ENCODE measurements at places on chromosomes 12 and 14.
A peak's percentile ranks its signal among the peaks of the same experiment; 100 is the strongest.

DNA sequence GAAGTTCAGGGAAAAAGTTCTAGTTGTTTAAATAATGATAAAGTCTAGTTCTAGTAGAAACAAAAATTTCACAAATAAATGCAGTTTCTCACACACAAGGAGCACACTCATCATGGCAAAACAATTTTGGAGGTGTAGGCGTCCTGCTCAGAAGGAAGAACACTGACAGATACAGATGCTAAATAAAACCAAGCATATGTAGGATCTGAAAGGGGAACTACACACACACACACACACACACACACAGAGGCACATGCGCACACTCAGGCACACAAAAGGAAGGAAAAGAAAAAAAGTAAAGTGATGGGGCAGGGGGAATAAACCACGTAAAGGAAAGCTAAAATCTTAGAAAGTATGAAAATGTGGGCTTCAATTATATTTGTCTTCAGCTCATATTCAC, 117.7 kb downstream of the SOX5 start:
- DNase-seq: no peak

DNA sequence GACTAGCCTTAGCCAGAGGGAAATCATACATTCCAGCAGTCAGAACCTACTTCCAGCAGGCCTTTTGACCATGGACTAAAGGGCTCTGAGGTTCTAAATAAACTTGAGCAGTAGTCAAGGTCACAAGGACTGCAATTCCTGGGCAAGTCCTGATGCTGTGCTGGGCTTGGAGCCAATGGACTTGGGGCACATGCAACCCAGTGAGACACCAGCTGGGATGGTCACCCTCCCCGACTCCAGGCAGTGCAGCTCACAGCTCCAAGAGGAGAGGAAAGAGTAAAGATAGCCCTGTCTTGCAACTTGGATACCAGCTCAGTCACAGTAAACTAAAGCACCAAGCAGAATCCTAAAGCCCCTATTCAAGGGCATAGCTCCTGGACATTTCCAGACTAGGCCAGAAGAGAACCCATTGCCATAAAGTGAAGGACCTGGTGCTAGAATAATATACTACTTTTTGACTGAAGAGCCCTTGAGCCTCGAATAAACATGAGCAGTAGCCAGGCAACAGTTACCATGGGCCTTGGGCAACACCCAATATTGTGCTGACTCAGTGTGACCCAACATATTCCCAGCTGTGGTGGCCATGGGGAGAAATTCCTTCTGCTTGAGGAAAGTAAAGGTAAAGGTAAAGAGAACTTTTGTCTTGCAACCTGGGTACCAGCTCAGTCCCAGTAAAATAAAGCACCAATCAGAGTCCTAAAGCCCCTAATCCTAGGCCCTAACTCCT, 226.2 kb upstream of the CLEC14A start:
- no peak for DNase-seq

GRCh38 chr14:73500360-73500759, 9.6 kb downstream of the RIOX1 start:
- peak; percentile 47 for DNase-seq

- no peak for DNase-seq
These were observed 167.4 kb downstream of the C12orf50 start for GRCh38 chr12:87861791-87862190.

- peak; percentile 34 for DNase-seq
These were observed 20.7 kb downstream of the GCH1 start for GRCh38 chr14:54881761-54882401.

GRCh38 chr12:124715121-124715990, 147.9 kb upstream of the NCOR2 start:
- no peak for DNase-seq

GRCh38 chr14:22456998-22457594, 131.9 kb downstream of the DAD1 start:
- DNase-seq: no peak
